ENCODE measurements at places on chromosomes 7 and 10.
A peak's percentile ranks its signal among the peaks of the same experiment; 100 is the strongest.

- no peak for DNase-seq
Measured at GRCh38 chr10:5595095-5595494, 70.3 kb downstream of the CALML3 start.

DNA sequence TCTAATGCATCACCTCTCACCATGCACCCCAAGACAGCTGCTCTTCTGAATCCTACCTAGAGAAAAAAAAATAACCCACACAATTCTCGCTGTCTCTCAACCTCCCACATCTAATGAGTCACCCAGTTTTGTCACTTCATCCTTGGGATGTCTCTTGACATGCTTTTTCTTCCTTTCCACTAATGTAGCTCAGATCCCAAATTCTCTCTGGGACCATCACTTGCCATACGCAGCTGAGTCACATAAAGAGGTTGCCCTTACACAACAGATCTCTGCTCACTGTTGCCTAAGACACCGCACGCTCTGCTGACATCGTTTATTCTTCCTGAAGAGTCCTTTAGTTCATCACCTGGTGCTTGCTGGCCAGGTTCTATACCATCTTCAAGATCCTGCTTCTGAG is 606.0 kb upstream of the GALNT17 start:
- DNase-seq = no peak

GRCh38 chr10:74841265-74841973 is 15.0 kb downstream of the KAT6B start:
- no peak for DNase-seq

DNA sequence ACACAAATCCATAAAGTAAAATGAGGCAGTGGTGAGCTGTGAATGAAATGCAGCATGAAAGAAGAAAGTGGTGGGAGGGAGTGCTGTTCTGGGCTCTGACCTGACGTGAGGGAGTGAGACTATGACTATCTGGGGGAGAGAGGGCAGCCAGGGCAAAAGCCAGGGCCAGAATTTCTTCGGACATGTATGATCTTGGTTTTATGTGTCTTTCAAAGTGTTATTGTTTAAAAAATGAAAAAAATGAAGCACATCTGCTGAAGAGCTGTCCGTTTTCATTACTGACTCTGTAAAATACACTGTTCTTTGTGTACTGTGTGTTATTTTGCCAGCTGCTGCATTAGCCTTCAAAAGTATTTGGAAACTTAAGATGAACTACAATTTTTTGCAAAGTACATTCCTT is 70.2 kb upstream of the KLF14 start:
- no peak for DNase-seq

DNA sequence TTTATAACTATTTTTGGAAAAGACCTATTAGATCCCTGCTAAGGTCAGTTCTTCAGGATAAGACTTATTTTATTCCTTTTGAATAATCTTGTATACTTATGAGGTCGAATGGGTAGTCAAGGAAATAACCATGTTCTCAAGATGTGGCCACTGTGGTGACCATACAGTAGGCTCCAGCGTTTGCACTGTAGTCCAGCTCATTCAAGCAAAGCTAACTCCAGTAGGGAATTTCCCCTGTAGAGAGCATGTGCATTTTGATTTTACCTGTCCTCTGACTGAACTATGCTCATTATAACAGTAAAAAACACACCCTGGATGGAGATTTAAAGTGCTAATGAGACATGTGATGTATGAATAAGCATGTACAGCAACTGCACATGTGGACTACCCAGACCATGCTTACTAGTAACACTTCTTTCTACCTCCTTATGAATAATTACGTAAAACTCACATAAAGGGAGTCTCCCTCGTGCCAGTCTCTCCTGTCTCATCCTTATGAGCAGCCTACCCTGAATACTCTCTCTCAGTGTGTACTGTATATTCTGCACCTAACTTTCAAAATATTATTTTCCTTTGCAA is 32.4 kb upstream of the SEMA3E start:
- DNase-seq = no peak

GRCh38 chr10:16828114-16828568 is 10.9 kb upstream of the RSU1 start:
- peak; percentile 95 for DNase-seq
